Stimulated activated CD4-positive, alpha-beta T cell treated with anti-CD3 and anti-CD28 coated beads, Interleukin-15, amount 100 ng/mL, for 1 hour (primary cell): ENCODE measurements at places on chromosomes 11 and 22.

DNA sequence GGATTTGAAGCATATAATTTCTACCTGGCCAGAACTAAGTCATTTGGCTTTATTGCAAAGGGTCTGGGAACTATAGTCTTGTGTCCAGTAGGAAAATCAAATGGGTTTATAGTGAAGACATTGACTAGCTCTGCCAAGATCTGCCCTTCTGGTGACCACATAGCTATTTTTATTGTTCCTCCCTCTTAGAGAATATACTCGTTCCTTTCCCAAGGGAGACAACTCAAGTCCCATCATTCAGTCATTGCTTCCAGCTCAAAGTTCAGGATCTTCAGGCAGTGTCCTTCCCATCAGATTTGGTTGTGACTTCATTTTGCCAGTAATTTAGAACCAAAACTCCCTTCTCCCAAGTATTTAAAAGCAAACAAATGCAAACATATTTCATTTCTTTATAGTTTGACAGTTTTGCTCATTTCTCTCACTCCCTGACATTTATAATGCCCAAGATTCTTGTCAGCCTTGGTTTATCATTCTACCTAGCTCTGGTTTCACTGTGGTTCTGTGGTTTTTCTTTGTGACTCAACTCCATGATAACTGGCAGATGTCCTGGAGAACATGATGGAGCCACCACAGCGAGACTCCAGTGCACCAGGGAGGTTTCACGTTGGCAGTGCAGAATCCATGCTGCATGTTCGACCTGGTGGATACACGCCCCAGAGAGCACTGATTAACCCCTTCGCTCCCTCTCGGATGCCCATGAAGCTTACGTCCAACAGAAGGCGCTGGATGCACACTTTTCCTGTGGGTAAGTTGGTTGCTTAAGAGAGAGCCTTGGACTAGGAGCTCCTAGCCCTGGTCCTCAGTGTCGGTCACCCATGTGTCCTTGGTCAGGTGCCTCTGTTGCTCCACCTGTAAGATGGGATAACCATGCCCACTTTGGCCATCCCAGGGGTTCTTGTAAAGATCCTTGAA lies 64.9 kb downstream of the DEPDC5 start:
- no peak for DNase-seq

DNA sequence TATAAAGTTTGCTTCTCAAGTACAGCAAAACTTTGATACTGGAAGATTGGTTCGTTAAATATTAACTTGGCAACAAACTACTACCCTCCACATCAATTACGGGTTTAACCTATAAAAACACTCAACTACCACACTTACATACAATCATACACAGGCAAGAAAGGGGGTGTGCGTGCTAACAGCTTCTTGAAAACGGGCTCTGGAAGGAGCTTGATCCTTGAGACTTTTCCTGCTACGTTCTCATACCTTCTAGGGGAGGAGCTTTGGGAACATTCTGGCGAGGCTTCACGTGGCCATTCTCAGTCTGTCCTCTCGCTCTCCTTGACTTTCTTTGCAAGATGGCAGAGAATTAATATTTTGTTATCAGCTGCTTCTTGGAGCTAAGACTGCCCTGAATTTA lies 6.8 kb upstream of the ESAM start:
- DNase-seq = no peak

GRCh38 chr11:86579406-86579731 lies 93.0 kb downstream of the ME3 start:
- no peak for DNase-seq

DNA sequence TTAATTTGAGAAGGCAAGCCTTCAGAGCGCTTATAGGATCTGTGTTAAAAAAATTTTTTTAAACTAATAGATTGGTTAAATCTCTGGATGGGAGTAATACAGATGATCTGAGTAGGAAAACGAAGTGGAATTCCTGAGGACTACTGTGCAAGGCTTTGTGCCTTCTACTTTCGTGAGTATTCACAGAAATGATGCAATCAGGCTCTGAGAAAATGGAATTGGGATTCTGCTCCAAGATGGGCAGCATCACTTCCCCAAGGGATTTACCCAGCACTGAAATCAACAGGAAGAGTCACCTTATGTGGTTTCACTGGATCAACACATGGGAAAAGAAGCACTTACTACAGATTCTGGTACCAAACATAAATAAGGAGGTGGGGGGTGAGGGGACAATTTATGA lies 12.5 kb downstream of the KMT5B start:
- DNase-seq = no peak

- no peak for DNase-seq
These were observed 108.6 kb downstream of the LARGE1 start for GRCh38 chr22:33811686-33812085.

GRCh38 chr22:21677606-21678443 lies 12.0 kb downstream of the PPIL2 start:
- no peak for DNase-seq

DNA sequence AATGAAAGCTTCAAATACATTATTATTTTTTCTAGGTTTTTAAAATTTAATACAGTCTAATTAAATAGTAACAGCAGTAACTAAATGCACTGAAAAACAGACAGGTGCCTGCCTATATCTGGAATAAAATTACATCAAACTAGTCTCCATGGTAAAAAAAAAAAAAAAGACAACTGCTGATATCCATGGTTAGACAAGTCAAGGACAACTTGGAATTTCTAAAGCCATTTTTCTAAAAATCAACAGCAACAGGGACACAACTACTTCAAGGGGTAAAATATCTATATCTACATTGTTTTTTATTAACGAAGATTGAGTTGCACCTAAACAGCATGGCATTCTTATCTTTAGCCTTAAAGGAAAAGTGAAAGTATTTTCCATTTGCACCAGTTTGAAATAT lies 74.7 kb upstream of the VPREB1 start:
- no peak for DNase-seq

GRCh38 chr11:2121227-2122130 lies 17.7 kb downstream of the IGF2 start:
- no peak for DNase-seq

DNA sequence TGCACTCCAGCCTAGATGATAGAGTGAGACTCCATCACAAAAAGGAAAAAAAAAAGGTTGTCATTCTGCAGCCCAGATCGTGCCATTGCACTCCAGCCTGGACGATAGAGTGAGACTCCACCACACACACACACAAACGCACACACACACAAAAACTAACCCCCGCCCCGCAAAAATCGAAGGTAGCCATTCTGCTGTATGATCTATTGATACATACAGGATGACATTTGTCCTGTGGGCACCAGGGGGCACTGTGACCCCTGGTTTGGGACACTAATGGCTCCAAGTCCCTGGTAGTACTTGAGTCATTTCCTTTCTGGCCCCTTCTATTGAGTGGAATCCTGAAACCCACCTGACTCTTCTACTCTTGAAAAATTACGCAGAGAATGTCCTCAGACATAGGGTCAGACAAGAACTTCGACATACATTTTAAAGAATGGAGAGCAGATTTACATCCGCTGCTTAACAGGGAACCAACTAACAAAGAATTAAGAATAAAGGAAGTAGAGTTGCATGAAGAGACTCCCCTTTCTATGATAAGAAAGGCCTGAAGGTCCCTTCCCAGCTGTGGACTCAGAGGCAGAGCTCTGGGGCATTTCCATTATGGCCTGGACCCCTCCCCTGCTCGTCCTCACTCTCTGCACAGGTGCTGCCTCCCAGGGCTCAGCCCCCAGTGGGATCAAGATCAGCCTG lies 35.0 kb upstream of the PRAME start:
- DNase-seq = no peak

DNA sequence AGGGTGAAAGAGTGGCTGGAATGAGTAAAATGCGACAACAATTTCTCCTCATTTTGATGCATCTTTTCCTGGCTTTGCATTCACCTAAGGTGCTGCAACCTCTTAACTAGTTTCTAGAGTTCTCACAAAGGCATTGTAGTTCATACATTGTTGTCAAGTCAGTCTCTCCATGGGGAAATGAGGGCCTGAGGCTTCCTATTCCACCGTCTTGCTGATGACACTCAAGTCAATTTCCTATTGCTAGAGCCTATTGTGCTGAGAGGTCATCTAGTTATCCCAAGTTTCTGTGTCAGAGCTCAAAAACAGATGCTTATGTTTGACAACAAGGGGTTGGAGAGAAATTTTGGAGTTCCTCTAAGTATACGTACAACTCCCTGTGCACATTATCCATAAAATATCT lies 11.6 kb upstream of the MS4A6A start:
- no peak for DNase-seq

DNA sequence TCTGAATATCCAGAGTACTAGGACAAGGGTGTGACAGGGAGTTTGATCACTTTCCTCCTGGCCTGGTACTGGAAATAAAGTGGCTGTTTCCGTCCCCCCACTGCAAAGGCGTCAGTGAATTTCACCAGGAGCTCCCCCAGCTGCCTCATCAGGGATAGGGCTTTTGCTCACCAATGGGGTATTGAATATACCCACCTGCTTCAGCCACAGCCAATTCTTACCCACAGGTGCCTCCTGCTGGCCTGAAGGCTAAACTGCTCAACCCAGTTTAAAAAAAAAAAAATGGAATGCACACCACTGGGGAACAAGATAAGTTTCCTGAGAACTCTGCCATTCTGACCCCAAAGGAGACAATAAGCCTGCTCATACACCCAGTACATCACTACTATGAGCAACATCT lies 65.3 kb upstream of the MS4A8 start:
- no peak for DNase-seq

DNA sequence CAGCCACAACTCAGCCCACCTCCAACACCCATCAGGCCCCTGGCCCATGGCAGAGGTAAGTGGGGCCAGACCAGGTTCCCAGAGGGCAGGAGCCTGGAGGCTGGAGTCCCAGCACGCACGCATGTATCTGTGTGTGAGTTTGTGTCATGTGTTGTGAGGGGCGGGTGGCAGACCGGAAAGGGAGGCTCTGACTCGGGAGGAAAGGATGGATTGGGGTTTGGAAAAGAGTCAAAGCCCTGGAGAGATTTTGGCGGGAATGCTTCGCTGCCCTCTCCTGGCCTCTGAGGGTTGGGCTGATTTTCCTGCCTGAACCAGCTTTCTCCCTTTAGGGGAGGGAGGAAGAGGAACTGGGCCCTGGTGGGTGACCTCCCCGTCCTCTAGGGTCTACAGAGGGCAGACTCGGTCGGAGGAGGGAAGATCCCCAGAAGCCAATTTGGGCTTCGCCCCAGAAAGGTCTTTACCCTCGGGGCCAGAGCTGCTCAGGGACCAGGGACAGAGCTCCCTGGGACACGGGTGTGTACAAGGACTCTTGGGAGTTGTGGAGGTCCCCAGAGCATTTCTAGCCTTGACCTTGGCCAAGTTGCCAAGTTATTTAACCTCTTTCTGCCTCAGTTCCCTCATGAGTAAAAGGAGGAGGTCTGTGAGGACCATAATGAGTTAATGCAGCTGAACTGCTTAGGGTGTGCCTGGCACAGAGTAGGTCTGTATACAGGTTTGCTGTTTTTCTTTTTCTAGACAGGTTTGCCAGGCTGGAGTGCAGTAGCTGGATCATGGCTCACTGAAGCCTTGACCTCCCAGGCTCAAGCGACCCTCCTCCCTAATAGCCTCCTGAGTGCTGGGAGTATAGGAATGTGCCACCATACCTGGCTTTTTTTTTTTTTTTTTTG lies 6.9 kb downstream of the C11orf68 start:
- no peak for DNase-seq

DNA sequence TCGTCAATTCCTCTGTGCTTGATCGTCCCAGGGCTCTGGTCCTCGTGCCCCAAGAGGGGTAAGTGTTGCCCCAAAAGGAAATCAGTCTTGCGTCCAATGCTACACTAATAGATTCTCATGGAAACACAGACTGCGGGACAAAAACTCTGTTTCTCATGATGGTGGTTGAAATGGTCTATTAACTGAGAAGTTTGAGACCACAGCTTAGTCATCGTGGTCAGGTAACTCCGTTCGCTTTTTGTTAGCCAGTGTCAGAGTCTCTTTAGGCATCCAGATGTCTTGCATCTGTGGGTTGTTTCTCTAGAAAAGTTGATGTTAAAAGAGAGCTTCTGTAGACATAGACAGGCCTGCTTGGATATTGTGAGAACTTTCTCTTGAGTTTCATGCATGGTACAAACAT lies 104.6 kb upstream of the SORL1-AS1 start:
- DNase-seq = no peak

- no peak for DNase-seq
These were observed 51.3 kb upstream of the LARGE1 start for GRCh38 chr22:33971561-33971961.

GRCh38 chr11:114209343-114209742 lies 86.9 kb upstream of the NNMT start:
- DNase-seq = no peak

- DNase-seq = no peak
These were observed 32.2 kb upstream of the BID start for GRCh38 chr22:17806437-17806836.

GRCh38 chr11:94066901-94067429 lies 45.8 kb downstream of the HEPHL1 start:
- no peak for DNase-seq

DNA sequence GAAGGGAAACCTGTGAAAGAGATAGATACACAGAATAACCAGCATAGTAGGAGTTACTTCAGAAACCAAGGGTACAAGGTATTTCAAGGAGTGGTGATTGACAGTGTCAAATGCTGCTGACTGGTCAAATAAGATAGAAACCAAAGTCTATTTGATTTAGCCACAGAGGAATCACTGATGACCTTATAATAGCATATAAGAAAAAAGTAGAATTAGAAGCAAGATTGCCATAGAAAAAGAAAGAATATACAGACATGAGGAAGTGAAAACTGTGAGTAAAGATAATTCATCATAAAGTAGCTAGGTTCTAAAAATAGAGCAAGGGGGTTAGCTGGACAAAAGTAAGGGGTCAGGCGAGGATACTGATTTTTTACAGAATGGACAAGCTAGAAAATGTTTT lies 14.2 kb downstream of the ZBTB44 start:
- no peak for DNase-seq

GRCh38 chr22:19668748-19669147 lies 45.6 kb upstream of the SEPTIN5 start:
- no peak for DNase-seq

- no peak for DNase-seq
These were observed 12.8 kb upstream of the NUCB2 start for GRCh38 chr11:17263769-17264168.

- no peak for DNase-seq
These were observed 32.1 kb upstream of the TPBGL start for GRCh38 chr11:75208446-75208845.

- no peak for DNase-seq
These were observed 16.3 kb downstream of the CHRDL2 start for GRCh38 chr11:74714904-74715303.

DNA sequence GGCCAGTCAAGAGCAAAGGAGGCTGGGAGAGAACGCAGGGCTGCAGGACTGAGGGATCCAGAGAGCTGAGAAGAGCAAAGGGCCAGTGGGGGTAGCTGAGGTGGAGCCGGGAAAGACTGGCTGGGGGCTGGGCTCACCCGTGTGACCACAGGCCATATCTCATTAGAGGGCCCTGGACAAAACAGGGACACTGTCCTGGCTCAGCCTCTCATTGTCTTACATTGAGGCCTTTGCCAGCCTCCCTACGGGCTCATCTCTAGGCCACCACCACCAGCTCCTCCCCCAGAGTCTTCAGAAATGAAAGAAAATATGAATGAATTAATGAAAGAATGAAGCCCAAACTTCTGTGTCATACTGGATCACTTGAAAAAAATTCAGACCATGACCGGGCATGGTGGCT lies 9.2 kb downstream of the RAB36 start:
- no peak for DNase-seq

- DNase-seq = no peak
These were observed 1.7 kb upstream of the EIF4ENIF1 start for GRCh38 chr22:31491218-31491962.
